ENCODE measurements at places on chromosomes 16 and 17.

DNA sequence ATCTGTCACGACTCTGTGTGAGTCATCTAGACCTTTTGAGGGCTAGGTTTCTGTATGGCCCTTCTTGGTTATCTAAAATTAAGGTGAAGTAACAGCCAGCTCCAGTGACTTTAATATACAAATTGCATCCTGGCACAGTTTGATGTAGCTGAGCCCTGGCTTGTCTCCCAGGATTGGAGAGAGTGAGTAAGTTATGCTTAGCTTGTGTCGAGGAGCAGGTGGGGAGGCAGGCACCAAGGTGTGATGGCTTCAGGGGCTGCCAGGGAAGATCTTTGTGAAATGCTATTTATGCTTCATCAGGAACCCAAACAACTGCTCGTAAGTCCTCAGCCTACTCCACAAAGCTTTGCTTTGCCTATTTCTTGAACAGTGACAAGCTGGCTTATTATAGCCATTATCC, 261.2 kb downstream of the HS3ST4 start:
- no peak for DNase-seq

DNA sequence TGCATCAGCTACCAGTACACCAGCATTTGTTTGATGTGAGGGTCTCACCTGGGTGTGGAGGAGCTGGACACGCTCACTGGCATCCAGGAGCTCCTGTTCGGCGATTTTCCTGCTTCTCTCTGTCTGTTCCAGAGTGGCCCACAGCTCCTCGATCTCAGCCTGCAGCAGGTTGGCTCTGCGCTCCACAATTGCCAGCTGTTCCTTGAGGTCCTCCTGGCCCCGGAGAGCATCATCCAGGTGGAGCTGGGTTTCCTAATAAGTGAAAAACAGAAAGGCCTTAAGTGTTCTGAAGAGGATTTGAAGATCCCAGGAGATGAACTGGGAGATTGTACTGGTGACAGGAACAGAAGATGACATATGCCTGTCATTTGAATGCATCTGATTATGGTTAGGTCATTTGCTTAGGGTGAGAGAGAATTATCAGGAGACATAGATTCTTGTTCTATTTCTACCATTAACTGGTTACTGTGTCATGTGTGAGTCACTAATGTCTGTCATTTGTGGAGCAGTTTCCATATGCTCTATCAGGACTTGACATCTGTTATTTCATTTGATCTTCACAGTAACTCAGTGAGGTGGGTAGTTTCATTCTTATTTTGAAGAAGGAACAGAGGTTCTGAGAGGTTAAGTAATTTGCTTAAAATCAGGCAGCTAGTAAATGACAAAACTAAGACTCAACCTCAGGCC, 21.5 kb upstream of the MYH13 start:
- no peak for DNase-seq

DNA sequence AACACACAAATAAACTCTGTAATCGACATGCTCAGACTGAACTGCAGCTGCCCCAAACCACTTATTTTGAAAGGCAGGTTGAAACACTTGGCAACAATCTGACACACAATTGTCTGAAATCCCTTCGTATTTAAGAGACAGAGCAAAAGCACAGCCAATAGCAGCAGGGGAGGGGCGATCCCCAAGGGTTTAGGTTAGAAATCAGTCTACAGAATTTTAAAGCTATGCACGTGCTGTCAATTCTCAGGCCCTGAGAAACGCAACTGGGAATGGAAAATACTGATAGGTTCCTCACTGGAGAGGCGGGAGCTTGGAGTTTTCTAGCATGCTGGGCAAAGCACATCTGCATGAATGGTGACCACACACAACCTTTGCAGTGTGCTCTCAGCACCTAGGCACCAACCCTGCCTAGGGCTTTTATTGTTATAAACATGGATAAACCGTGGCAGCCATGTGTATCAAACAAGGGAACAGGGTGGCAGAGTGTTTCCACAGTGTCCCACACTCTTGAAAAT, 168.0 kb downstream of the AATF start:
- no peak for DNase-seq

DNA sequence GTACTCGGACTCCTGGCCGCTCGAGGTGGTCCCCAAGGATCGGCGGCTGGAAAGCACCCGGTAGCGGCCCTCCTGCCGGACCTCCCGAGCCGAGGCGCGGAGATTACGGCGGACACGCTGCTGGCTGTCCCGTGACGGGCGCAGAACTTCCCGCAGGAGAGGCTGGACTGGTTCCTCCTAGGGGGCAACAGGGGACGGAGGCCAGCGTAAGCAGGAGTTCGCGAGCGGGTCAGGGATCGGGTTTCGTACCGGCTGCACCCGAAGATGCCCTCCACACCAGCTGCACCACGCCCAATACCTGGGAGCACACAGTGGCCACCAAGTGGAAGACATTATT, 341 bp downstream of the SLC7A6OS start:
- no peak for DNase-seq

DNA sequence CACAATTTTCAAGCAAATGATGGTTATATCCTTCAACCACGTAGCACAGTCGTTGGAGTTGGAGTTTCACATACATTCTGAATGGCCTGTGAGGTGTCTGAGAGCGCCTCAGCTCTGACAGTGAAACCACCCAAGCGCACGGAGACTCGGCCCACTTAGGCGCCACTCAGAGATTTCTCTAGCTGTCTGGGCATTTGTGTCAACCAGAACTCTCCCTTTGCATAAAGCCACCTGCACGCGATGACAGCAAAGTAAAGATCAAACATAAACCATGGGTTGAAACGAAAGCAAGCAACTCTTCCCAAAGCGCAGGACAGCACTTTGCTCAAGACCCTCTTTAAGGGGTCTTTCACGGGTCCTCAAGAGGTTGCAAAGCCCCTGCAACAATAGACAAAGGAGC, 533 bp downstream of the SLC6A4 start:
- DNase-seq = no peak

DNA sequence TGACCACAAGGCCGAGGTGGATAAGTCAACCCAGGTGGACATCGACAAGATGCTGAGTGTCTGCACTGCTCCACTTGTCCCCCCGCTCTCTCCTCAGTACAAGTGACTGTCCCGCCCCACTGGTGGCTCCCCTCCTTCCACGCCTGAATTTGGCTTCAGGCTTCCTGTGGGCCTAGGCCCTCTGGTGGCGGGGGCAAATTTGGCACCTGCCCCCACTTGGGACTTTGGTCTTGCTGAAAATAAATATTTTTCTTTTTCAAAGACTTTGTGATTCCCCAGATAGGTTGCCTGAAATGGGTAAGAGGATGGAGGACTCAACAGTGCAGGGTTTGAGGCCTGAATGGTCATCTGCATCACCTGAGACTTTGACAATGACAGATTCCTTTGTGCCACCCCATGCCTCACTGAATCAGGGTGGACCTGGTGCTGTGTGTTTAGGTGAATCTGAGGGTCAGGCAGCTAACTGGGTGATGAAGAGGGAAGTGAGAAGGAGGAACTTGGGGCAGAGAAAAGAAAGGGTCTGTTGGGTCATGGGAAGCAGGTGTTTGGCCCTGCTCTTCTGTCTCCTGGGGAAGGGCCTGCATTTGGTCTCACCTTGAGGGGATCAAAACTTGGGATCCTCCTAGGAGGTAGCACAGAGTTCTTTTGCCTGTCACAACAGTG, 2.0 kb downstream of the C16orf86 start:
- no peak for DNase-seq

Measured in T follicular helper cell (primary cell).